ENCODE measurements at places on chromosomes 3 and 15. TPM values are rescaled to one million over a fixed set of nuclear protein-coding genes. Genes with fewer than 3 reads are reported as not detected.

GRCh38 chr3:16484216-16484615, 29.3 kb downstream of the RFTN1 start:
- no peak for DNase-seq
- no peaks in the 10 kb centered on the region for H3K27me3 ChIP-seq
- no peak overlapping the region for H3K27ac ChIP-seq
- peaks cover 61% of the 10 kb centered on the region for H3K36me3 ChIP-seq
- H3K4me1 ChIP-seq, result peaks cover 72% of the 10 kb centered on the region

GRCh38 chr15:101362359-101362758, 67.3 kb upstream of the SNRPA1 start:
- H3K27ac ChIP-seq, result no peak overlapping the region
- H3K27me3 ChIP-seq, result peaks cover 9% of the 10 kb centered on the region
- peaks cover 8% of the 10 kb centered on the region for H3K4me1 ChIP-seq
- H3K36me3 ChIP-seq, result no peaks in the 10 kb centered on the region
- DNase-seq, result no peak

DNA sequence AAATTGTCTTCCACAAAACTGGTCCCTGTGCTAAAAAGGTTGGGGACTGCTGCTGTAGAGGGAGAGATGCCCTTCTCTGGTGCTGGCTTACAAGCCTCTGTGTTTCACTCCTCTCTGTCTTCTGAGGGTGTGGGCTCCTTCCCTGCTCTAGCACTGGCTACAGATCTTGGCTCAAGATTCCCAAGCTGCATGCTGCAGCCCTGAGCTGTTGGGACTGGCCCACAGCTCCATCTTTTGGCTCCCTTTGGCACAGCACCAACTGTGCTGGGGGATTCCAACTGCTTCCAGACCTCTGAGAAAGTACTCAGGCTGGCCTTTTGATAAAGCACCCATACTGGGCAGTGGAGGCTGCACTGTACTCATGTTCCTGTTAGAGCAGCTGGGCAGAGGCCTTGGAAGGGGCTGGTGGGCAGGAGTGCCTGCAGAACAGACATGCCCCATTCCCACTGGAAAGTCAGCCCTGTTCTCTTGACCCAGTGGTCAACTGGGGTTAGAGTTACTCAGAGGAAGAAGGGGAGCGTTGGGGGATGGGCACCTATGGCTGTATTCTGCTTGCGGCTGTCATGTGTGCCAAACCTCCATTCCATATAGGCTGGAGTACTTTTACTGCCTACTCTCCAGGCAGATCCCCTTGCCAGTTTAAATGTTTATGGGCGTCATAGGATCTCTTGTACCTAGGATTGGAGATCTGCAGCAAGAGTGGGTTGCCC, 55.7 kb downstream of the GALK2 start:
- H3K4me1 ChIP-seq, result peaks cover 26% of the 10 kb centered on the region
- no peak overlapping the region for H3K27ac ChIP-seq
- H3K27me3 ChIP-seq, result no peaks in the 10 kb centered on the region
- H3K4me3 ChIP-seq, result no peak overlapping the region
- H3K36me3 ChIP-seq, result peaks cover 65% of the 10 kb centered on the region

DNA sequence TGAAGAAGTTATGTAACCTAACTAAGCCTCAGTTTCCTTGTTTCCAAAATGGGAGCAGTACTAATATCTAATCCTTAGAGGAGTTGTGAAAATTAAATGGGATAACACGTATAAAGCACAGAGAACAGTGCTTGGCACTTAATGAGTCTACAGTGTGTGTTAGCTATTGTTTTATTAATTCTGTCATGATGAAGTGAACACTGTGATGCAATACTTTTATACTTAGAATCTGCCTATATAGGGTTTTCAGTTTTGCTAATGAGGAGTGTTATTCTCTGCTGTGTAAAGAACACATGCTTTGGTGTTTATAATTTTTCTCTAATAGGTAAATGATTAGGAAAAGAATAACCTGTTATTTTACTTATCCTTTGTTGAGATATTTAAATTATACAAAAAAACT, 65.2 kb downstream of the MBNL1 start:
- peaks cover 70% of the 10 kb centered on the region for H3K4me1 ChIP-seq
- H3K4me3 ChIP-seq, result no peak overlapping the region
- no peak overlapping the region for H3K27ac ChIP-seq

DNA sequence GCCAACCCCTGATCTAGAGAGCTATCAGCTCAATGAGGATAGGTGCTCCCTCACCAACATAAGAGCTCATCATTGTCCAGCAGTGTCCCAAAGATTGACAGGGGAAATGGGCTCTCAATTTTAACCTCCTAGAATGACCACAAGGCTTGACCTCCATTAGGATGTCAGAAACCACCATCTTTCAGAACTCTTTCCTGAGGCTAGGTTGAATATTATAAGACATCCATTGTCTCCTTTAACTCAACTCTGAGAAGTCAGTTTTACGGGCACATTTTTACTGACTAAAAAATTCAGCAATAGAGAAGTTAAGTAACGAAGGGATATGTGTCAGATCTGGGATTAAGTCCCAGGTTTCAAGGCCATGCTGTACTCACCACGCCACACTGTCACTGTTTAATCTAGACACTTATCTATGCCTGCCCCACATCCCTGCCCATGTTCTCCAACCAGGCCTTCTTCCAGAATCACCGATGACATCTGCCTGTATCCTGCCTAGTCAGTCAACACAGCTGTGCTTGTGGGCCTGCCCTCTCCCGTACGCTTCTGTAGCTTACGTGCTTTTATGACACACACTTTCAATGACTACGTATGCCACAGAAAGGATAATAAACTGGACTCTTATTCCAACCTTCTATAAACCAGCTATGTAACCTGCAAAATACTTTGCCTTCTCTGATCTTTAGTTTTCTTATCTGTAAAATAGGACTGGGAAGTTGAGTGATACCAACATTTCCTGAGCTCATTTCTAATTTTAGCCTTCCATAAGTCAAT, 17.1 kb upstream of the MUC13 start:
- no peak for DNase-seq
- H3K4me1 ChIP-seq, result no peaks in the 10 kb centered on the region
- H3K4me3 ChIP-seq, result no peak overlapping the region

GRCh38 chr15:81126892-81127291, 7.2 kb upstream of the CFAP161 start:
- no peak overlapping the region for H3K4me3 ChIP-seq
- H3K4me1 ChIP-seq, result no peaks in the 10 kb centered on the region
- H3K36me3 ChIP-seq, result no peaks in the 10 kb centered on the region
- no peak for DNase-seq
- no peak overlapping the region for H3K27ac ChIP-seq
- peaks cover 48% of the 10 kb centered on the region for H3K27me3 ChIP-seq

GRCh38 chr3:77668376-77668775, 628.5 kb downstream of the ROBO2 start:
- no peak overlapping the region for H3K27ac ChIP-seq
- H3K4me3 ChIP-seq, result no peak overlapping the region
- no peak for DNase-seq
- no peaks in the 10 kb centered on the region for H3K4me1 ChIP-seq
- no peaks in the 10 kb centered on the region for H3K27me3 ChIP-seq

GRCh38 chr3:49341996-49342395, 2.1 kb upstream of the USP4 start:
- H3K4me1 ChIP-seq, result peaks cover 43% of the 10 kb centered on the region
- peak overlapping the region; percentile 85 for H3K27ac ChIP-seq
- peaks cover 12% of the 10 kb centered on the region for H3K36me3 ChIP-seq
- H3K27me3 ChIP-seq, result no peaks in the 10 kb centered on the region
- peak overlapping the region; percentile 29 for H3K4me3 ChIP-seq

GRCh38 chr3:49794926-49795905, 4.5 kb downstream of the CDHR4 start:
- H3K27me3 ChIP-seq, result peaks cover 5% of the 10 kb centered on the region
- no peak overlapping the region for H3K4me3 ChIP-seq
- H3K4me1 ChIP-seq, result peaks cover 2% of the 10 kb centered on the region
- H3K27ac ChIP-seq, result no peak overlapping the region
- H3K36me3 ChIP-seq, result no peaks in the 10 kb centered on the region

DNA sequence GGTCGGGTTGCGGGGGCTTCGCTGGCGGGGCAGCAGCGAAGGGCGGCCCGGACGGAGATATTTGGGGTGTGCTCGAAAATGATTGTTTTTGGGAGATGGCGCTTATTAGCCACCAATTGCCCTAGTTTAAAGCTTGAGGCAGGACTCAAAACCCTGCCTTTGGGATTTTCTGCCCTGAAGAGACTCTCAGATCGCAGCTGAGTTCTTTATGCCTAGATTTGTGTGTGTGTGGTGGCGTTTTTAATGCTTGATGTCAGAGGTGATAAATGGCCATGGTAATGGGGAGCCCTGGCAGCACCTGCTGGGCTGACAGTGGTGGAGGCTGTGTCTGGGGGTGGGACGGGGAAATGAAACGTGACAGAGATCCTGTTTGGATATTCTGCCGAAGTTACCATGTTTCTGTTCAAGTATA, 604 bp downstream of the KCTD6 start:
- no peaks in the 10 kb centered on the region for H3K36me3 ChIP-seq
- H3K4me1 ChIP-seq, result peaks cover 17% of the 10 kb centered on the region
- peak overlapping the region; percentile 76 for H3K27ac ChIP-seq
- H3K27me3 ChIP-seq, result peaks cover 28% of the 10 kb centered on the region
- peak overlapping the region; percentile 86 for H3K4me3 ChIP-seq
- DNase-seq, result peak; percentile 46

GRCh38 chr3:105398437-105398836, 31.7 kb downstream of the ALCAM start:
- peaks cover 2% of the 10 kb centered on the region for H3K36me3 ChIP-seq
- no peak overlapping the region for H3K4me3 ChIP-seq
- no peaks in the 10 kb centered on the region for H3K27me3 ChIP-seq
- no peaks in the 10 kb centered on the region for H3K4me1 ChIP-seq

- peaks cover 77% of the 10 kb centered on the region for H3K4me1 ChIP-seq
- H3K4me3 ChIP-seq, result peak overlapping the region; percentile 68
- H3K27me3 ChIP-seq, result no peaks in the 10 kb centered on the region
- H3K27ac ChIP-seq, result peak overlapping the region; percentile 92
- DNase-seq, result no peak
Observed at GRCh38 chr3:172577987-172578570, 54.8 kb upstream of the TNFSF10 start.

DNA sequence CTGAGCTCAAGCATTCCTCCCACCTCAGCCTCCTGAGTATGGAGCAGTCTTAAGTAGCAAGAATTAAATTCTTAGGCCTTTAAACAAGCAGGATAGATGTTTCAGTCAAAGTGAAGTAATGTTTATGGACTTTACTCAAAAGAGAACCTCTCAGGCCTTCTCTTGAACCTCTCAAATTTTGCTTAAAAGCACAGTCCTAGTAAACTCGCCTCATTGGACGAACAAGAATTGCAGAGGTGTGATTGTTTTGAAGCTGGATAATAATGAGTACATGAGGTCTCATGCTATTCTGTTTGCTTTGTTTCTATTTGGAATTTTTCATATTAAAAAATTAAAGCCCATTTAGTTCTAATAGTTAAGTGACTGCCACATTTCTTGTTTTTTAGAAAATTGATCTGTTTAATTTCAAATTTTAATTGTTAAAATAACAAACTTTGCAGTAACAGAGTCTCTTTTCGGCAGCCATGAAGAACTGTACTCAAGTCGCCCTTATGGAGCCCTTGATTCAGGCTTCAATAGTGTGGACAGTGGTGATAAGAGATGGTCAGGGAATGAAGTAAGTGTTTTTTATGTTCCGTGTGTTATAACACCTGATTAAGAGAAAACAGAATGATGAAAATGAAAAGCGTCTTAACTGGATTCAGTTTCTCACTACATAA, 39.4 kb downstream of the LRCH3 start:
- H3K27me3 ChIP-seq, result no peaks in the 10 kb centered on the region
- no peak for DNase-seq
- no peak overlapping the region for H3K27ac ChIP-seq

DNA sequence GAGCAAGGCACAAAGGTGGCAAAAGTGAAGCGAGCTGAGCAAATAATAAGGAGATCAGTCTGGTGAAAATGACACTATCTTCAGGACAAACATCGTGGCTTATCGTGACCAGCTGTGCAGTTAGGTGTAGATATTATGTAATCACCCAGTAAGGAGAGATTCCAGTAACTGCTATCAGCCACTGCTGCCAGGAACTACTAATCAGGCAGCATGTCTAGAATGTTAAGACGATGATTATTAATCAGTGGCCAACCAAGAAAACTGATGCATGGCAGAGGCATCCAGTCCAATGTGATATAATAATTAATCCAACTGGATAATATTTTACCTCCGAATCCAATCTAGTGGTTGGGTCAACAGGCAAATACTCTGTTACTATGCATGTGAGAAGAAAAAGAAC, 252.7 kb upstream of the ZPLD1 start:
- no peak for DNase-seq
- H3K4me3 ChIP-seq, result no peak overlapping the region
- peaks cover 3% of the 10 kb centered on the region for H3K4me1 ChIP-seq
- no peak overlapping the region for H3K27ac ChIP-seq

GRCh38 chr3:3579658-3580057, 219.6 kb upstream of the LRRN1 start:
- H3K27me3 ChIP-seq, result no peaks in the 10 kb centered on the region
- H3K27ac ChIP-seq, result no peak overlapping the region
- H3K4me1 ChIP-seq, result no peaks in the 10 kb centered on the region
- H3K4me3 ChIP-seq, result no peak overlapping the region
- no peak for DNase-seq

DNA sequence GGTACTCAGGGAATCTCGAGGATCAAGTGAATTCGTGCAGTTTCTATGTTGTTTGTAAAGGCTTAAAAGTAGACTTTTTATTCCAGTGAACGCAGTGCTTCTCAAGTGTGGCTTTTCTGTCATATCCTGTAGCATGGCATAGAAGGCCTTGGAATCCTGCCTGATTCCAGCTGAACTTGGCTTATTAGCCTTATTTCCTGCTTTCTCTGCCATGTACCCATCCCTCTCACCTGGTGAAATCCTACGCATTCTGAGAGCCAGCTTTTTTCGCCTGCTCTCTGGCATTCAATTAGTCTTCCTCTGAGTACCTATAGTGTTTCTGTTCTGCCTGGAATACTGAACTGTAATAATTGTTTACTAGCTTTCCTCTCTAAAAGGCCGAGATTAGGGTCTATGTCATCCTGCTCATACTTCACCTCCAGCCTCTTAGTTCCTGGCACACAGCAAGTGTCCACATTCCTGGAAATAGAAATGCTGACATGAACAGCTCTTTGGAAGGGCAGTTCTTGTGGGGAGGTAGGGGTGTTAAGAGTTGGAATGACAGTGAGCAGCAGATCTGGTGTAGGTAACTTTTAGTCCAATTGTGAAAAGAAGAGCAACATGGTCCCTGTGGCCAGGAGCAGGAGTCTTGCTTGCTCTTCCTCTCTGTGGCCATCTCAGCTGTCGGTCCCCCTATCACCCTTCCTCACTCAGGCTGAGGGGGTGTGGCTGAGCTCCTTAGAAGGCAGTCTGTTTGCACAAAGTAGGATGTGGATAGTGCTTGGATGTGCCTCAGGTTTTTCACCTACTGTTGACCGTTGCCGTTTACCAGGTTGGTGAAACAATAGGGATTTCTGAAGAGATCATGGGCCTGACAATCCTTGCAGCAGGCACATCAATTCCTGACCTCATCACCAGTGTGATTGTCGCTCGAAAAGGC, 30.4 kb downstream of the SLC24A1 start:
- no peak overlapping the region for H3K27ac ChIP-seq
- peaks cover 5% of the 10 kb centered on the region for H3K4me1 ChIP-seq
- no peak for DNase-seq
- no peaks in the 10 kb centered on the region for H3K27me3 ChIP-seq

The KNG1 gene
- total RNA-seq, result not detected

The C3orf62 gene
- total RNA-seq, result 11.1 TPM

The MKRN2 gene
- total RNA-seq, result 21.0 TPM

The EPHA3 gene
- 0.08 TPM for total RNA-seq

The KIF9 gene
- total RNA-seq, result 8.2 TPM

The CELF6 gene
- 0.70 TPM for total RNA-seq

The DLEC1 gene
- 0.60 TPM for total RNA-seq

The TMC3 gene
- not detected for total RNA-seq

All from activated CD8-positive, alpha-beta T cell treated with anti-CD3 and anti-CD28 coated beads, Interleukin-2, amount 10 ng/mL, durations not matched to agents 7 days and 5 days (primary cell).